ENCODE measurements at places on chromosomes 6 and 20.

- DNase-seq: no peak
Observed at GRCh38 chr6:16060039-16060438, 68.8 kb upstream of the MYLIP start.

- DNase-seq: peak; percentile 91
Observed at GRCh38 chr6:2853769-2854395, 12.2 kb upstream of the SERPINB1 start.

- no peak for DNase-seq
Observed at GRCh38 chr6:128305976-128306375, 214.4 kb downstream of the PTPRK start.

DNA sequence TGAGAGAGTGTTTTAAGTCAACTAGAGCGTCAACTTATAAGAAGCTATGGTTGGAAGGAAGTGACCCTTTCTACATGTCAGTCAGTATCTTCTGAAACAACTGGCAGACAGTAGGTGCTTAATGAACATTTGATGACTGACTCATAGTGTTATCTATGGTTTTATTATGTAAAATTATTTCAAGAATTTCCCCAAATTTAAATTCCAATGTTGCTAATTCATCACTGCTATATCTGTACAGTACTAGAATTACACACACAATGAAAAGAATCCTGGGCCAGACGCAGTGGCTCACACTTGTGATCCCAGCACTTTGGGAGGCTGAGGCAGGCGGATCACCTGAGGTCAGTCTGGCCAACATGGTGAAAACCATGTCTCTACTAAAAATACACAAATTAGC lies 721.4 kb upstream of the FLRT3 start:
- no peak for DNase-seq

GRCh38 chr20:36463212-36464061 lies 77.9 kb upstream of the MYL9 start:
- DNase-seq: no peak

GRCh38 chr6:124901084-124901483 lies 61.2 kb upstream of the RNF217 start:
- no peak for DNase-seq

- DNase-seq: no peak
Observed at GRCh38 chr20:14235355-14235754, 102.1 kb downstream of the FLRT3 start.

GRCh38 chr6:79863566-79863965 lies 83.8 kb downstream of the ELOVL4 start:
- no peak for DNase-seq

DNA sequence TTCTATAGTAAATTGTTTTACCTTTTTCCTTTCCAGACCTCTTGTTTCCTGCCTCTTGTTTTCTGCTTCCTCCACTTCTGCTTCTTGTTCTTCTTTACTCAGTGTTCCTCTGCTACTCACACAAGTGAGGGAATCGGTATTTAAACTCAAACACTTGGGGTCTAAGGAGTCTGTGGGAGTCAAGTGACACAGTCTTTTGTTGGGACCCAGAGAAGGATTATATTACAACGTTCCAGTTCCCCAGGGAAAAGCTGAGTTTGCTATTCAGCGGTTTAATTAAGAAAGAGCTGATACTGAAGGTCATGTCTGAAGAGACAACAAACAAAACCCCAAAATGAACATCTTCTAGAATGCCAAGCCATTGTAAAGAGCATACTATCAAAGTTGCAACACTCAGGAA lies 107.8 kb upstream of the CITED2 start:
- DNase-seq: no peak

DNA sequence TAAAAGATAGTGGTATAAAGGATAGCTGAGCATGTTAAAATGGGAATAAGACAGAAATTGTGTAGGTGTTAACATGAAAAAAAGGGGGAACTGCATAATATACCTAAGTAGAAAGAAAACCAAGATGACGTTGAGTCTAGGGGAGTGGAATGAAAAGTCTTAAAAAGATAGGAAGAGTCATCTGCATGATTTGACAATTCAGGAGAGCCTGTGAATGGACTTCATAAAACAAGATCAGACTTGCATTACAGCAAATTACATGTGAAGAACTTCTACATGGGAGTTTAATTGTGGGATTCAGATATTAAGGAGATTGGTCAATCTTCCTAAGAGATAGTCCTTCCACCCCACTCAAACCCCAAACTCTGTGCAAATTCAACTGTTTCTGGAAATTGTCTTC lies 85.5 kb downstream of the WASF1 start:
- DNase-seq: no peak

- no peak for DNase-seq
Observed at GRCh38 chr20:31523361-31524283, 9.4 kb downstream of the HM13 start.

DNA sequence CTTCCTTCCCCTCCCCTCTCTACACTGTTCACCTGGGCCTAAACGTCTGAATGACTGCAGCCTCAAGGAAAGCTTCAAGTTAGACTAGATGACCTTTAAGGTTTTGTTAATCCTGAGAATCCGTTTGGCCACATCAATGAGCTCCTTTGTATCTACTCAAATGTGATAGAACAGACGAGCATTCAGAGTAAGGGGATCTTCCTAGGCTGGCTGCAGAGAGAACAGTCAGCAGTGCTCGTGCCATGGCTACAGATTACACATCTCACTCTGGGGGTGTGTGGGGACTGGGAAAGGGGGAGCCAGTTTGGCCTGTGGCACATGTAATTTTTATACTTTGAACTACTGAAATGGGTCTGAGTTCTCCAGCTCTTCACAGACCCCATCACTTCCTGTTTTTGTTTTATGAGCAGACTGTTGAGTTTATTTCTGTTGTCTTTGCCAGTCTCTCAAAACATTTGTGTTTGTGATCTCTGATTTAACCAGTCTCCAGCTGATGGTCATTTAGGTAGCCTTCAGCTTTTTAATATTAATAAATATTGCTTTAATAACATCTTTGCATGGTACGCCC lies 50.9 kb downstream of the KCNS1 start:
- peak; percentile 27 for DNase-seq

- DNase-seq: no peak
Observed at GRCh38 chr6:7921632-7922092, 11.1 kb upstream of the TXNDC5 start.

DNA sequence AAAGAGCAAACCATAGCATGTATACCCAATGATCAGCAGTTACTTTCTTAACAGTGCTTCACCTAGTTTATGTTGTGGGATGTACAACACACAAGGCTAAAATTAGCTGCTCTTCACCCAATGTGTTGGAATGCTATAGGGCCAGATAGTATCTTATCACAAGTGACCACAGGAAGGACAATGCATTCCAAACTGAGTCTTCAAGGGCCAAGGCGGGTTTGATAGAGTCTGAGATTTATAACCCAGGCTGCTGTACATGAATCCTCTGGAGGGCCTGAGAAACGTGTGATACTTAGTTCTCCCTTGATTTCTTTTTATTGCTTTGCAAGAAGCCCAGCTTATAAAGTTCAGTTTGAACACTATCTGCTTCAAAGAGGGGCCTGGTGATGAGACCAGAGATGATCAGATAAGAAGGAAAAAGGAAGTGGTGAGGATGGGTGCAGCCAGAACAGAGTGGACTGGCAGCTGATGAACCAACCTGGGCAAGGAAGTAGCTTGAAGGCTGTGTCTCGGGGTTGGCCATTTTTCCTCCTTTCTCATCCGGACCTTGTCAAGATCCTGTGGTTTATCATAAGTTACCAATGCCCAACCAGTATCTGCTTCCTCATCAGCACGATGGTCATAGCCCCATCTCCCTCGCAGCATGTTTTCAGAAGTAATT lies 62.2 kb upstream of the BMP2 start:
- DNase-seq: no peak

Measured in activated CD4-positive, alpha-beta T cell treated with anti-CD3 and anti-CD28 coated beads for 48 hours (primary cell).